Fibroblast of the conjunctiva (primary cell): ENCODE measurements at places on chromosomes 6 and 20.
A peak's percentile ranks its signal among the peaks of the same experiment; 100 is the strongest.

DNA sequence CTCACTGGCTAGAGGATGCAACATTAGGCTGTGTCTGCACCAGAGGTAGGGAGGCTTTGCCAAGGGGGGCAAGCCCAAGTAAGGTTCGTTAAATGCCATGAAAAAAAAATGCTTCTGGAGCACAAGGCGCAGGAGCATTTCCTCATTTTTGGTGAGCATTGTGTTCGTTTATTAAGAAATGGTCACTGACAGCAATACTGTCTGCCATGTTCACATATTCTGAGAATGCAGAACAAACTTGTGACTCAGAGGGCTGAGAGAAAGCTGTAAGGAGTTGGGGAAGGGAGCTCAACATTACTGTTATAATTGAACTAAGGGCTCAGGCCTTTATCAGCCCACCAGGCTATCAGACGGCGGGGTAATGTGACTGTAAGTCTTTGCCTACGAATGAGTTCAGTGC, 465.4 kb upstream of the BTBD3 start:
- no peak for DNase-seq

DNA sequence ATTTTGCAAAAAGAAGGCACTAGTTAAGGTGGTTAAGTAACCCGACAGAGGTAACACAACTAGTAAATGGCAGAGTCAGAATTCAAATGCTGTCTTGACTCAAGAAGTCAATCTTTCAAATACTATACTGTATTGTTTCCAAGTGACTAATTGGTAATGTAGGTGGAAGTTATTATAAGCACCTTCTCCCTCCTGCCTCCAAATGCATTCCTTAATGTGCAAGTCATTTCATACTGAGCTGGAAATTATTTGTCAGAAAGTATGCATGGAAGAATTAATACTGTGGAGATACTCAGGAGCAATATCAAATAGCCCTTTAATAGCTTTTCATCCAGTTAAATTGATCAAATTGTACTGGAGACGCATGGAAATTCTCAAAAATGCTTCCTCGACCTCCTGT, 579.1 kb downstream of the DOK5 start:
- no peak for DNase-seq

GRCh38 chr6:34664256-34664971, 32.2 kb downstream of the ILRUN start:
- DNase-seq: no peak

DNA sequence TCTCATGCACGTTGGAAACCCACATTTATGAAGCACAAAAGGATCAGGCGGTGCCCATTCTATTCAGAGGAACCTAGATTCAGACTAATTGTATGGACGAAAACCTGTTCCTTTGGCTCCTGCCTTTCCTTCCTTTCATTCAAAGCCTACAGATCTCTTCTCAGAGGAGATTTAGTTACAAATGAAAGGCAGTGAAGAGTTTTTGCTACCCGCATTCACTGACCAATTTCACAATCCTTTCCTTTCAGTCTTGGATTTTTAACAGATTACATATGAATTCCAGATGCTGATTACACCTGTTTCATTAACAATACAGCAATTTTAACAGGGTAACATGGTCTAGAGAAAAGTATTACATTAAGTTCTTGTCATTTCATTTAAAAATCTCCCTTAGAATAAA, 32.0 kb downstream of the TMEM242 start:
- no peak for DNase-seq

DNA sequence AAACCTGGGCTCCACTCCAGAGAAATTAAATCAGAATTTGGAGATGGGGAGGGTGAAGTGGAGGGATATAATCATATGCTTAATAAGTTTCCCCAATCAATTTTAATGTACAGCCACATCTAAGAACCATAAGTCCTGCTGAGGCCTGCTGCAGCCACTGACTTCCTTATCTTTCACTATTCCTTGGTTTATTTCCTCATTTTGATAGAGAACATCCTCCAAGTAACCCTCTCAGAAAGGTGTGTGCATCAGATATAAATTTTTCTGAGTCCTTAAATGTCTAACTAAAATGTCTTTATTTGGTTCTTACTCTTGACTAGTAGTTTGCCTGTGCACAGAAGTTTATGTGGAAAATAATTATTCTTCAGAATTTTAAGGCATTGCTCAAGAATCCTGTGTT, 23.7 kb upstream of the SIRT5 start:
- no peak for DNase-seq

- no peak for DNase-seq
Observed at GRCh38 chr20:1894471-1894950, 696 bp upstream of the SIRPA start.

- no peak for DNase-seq
Observed at GRCh38 chr6:156167625-156168071, 609.5 kb upstream of the ARID1B start.

DNA sequence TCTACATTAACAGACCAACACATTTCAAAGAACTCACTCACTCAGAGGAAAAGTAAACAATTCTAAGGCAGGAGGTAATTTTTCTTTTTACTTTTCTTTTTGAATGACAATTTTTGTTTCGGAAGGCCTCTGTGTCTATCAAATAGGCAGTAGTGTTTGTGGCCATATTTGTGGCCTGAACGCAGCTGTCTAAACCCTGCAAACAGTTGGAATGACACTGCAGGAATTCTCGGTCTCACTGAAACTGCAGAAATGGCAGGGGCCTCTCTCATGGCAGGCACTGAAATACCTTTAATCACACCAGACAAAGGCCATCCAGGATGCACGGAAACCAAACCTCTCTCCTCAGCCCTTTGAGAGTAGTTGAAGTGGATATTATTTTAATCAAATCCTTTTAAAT, 30.4 kb downstream of the FYN start:
- DNase-seq: no peak

GRCh38 chr6:165804331-165805066, 141.5 kb upstream of the PDE10A start:
- no peak for DNase-seq

DNA sequence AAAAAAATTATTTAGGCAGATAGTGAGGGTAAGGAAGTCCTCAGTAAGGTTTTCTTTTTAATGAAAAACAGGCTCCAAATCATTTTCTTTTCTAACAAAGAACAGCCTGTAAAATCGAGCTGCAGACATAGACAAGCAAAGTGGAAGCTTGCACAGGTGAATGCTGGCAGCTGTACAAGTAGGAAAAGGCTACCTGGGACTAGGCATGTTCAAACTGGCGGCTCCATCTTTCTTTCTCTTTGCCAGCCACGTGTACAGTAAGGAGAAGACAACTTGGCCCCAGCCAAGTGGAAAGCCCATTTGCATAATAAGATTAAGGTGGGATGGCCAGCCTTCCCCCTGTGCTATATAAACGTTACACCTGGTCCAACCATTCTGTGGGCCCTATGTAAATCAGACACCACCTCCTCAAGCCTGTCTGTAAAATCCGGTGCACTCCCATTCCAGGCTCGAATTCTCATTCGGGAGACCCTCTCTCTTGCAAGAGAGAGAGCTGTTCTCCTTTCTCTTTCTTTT, 27.0 kb upstream of the SLC2A12 start:
- DNase-seq: no peak

DNA sequence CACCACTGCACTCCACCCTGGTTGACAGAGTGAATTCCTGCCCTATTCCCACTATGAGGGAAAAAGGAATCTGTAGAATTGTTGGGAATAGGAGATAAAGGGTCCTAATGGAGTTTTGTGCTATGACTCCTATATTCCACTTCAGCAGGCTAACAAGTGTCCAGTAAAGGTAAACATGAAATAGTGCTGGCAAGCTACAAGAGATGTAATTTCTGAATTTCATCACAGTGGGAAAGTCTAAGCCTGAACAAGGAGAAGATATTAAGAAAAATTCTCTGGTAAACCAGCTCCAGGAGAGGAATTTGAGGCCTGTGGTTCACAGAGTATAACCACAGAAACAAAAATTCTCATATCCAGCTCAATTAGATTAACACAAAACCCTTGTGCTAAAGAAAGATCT, 10.3 kb upstream of the C6orf58 start:
- no peak for DNase-seq

- no peak for DNase-seq
Observed at GRCh38 chr6:135418040-135418760, 79.3 kb downstream of the AHI1 start.

- peak; percentile 16 for DNase-seq
Observed at GRCh38 chr6:138001750-138002349, 105.4 kb downstream of the PERP start.

- no peak for DNase-seq
Observed at GRCh38 chr6:93235775-93236174, 183.6 kb downstream of the EPHA7 start.

DNA sequence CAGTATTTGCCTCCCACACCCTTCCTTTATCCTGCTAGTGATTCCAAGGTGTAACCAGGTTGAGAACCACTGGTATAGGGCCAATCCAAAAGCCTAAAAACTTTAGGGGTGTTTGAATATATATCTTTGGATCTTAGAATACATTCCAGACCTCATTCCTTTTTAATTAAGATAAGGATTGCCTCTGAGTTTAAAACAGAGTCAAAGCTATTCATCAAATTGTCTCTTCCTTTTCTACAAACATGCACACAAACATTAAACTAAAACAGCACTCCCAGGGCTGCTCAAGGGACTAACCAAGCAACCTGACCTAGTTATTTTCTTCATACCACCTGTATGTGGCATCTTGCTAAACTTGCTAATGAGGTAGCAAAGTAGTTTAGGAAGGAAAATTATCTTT, 22.1 kb upstream of the COL9A1 start:
- DNase-seq: no peak

GRCh38 chr20:31819083-31819784, at the start of gene MYLK2:
Gene MYLK2, plus strand, starts transcription at chr20:31819356. Its CDS starts 225 bp downstream, at chr20:31819581.
- DNase-seq: no peak

DNA sequence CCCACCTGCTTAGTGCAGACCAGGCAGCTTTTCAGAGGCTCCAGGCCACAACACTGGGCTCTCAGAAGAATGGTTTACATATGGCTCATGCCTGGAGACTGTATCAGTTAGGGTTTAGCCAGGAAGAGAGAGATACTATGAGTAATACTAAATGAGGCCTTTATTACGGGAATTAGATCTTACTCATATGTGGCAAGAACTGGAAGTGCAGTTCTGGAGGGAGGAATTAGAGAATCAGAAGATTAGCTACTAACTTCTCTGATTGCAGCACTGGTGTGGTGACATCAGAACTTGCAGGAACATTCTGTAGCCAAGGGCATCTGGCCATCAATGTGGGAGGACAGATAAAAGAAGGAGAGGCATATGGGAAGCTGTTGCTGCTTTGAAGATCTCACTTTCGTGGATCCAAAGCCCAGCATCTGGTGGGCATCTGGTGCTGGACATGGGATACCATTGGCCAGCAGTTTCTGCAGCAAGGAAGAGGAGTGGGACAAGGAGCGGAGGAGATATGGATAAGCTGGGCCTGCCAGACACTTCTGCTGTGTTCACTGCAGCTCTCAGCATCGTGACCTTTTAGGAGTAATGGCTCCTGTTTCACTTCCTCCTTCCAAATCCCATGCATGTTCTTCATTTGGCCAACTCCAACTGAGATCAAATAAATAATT, 248.5 kb downstream of the BTBD3 start:
- DNase-seq: peak; percentile 90

DNA sequence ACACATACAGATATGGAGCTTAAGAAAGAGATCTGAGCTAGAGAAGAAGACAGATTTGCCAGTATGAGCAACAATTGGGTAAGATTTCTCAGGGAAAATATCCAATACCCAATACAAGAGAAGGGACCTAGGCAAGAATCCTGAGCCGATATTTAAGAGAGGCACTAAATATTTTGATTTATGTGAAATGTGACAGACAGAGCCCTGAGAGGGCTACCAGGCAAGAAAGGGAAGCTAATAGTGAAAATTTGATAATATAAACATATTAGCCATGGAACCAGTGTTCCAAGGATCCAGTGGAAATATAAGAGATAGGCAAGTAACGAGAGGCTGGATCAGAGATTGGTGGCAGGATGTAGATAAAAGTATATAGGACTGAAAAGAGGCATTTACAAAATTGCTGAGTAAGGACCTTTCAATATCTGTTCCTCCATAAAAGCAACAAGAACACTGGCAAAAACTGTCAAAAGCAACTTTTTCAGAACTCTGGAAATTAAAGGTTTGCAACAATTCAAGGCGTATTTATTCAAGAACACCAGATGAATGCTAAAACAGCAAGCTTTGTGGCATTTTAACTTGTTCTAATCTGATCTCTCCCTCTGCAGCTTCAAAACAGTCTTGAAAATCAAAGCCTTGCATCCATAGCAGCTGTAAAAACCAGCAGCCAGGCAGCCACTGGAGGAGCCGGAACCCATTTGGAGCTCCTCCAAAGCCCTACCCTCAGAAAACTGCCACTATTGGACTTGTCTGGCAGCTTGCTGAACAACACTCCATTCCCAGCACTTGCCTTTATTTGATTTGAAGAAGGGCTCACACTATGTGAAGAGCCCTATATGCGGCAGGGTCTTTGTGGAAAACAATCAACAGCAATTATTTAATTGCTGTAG, 58.8 kb downstream of the REV3L start:
- peak; percentile 29 for DNase-seq

DNA sequence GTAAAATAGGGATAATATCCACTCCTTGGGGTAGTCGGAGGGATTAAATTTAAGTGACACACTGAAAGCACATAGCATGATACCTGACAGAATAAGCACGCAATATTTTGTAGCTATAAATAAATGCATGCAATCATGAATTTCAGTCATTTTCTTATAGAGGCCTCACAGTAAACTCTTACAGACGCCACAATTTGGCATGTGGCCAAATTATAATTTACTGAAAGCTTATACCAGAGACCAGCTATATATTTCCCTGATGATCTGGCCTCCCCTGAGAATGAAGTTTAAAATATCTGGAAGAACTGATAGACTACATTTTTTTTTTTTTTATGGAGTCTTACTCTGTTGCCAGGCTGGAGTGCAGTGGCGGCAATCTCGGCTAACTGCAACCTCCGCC, 40.9 kb downstream of the QRSL1 start:
- no peak for DNase-seq

DNA sequence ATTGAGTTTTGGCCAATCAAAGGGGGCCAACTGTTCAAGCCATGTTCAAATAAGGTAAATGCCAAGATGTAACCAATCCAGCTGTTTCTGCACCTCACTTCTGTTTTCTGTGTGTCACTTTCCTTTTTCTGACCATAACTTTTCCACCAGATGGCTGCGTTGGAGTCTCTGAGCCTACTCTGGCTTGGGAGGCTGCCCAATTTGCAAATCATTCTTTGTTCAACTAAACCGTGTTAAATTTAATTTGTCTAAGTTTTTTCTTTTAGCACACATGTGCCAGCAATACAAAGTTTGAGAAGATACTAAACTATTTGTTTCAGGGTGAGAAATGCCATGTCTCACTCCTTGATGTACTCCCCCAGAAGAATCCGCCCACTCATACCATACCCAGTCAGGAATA, 52.1 kb downstream of the IYD start:
- no peak for DNase-seq

DNA sequence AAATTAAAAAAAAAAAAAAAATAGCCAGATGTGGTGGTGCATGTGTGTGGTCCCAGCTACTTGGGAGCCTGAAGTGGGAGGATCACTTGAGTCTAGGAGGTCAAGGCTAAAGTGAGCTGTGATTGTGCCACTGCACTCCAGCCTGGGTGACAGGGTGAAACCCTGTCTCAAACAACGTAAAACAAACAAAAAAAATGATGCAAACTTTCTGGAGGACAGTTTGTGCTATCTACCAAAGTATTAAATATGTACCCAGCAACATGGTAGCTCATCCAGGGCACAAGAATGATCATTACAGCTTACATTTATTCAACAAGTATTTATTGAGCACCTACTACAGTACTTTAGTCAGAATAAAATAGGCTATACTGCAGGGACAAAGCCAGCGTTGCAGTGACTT, 40.4 kb upstream of the PTPN1 start:
- DNase-seq: no peak
